ENCODE measurements at places on chromosomes 4 and X.
A peak's percentile ranks its signal among the peaks of the same experiment; 100 is the strongest.

DNA sequence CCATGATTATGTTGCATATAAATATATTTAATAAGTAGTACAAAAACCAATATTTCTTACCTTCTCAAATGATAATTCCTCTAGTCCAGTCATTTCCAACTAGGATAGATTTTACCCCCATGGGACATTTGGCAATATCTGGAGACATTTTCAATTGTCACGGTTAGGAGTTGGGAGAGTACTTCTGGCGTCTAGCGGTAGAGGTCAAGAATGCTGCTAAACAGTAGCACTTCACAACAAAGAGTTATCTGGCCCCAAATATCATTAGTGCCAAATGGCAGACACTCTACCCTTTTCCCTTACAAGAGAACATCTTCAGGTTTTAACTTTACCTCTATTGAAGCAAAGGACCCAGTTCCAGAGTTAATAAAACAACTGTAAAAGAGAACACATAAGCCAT is 168.1 kb downstream of the FAT4 start:
- DNase-seq, result no peak

- no peak for DNase-seq
Measured at GRCh38 chr4:56139241-56139827, 190.6 kb downstream of the CEP135 start.

- DNase-seq, result no peak
Measured at GRCh38 chr4:81814987-81815541, 343.4 kb upstream of the RASGEF1B start.

DNA sequence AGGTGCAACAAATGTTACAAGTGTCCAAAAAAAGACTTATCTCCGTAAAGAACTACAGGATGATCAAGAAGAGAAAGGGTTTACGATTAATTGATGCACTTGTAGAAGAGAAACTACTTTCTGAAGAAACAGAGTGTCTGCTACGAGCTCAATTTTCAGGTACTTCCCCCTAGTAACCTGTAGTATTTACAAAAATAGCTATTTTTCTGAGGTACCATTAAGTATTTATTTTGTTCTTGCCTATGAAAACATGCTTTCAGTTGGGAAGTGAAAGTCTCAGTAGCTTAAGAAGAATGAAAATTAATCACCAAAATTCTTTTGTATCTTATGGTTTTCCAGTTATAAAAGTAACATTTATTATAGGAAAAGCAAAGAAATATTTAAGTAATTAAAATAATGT is 5.9 kb downstream of the THAP9 start:
- DNase-seq, result no peak

DNA sequence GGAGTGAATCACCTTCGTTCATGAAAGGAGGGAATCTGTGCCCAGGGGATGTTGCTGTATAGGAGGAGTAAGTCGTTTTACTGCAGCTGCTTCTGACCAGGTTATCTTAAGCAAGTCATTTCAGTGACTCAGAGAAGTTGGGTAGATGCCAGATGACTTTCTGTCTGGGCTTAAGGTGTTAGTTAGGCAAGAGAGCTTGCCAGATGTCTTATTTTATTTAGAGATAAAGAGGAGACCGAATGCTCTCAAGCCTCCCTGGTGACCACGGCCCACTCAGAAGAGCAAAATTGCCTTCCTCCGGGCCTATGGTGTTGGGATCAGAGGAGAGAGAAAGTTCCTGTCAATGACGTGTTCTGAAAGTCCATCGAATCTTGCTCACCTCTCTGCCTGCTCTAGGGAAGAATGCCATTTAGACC is 16.3 kb upstream of the ZNF827 start:
- DNase-seq, result no peak

- DNase-seq, result no peak
Measured at GRCh38 chrX:13906093-13906492, 89.2 kb upstream of the GPM6B start.

GRCh38 chrX:48468247-48468671 is 1.8 kb downstream of the SLC38A5 start:
- no peak for DNase-seq

DNA sequence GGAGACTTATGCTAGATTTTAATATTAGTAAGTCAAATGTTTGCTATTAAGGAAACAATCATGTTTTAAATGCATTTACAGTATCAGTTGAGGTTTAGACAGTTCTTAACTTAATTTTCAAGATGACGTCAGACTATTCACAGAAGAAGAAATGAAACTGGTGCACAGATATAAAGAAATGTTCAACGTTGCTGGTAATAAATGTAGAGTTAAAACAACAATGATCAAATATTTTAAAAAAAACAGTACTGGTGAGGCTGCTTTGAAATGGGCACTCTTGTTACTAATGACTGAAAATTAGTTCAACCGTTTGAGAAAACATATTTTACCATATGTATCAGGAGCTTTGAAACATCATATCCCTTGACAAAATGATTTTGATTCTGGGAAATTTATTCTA is 44.2 kb downstream of the ABHD18 start:
- no peak for DNase-seq

DNA sequence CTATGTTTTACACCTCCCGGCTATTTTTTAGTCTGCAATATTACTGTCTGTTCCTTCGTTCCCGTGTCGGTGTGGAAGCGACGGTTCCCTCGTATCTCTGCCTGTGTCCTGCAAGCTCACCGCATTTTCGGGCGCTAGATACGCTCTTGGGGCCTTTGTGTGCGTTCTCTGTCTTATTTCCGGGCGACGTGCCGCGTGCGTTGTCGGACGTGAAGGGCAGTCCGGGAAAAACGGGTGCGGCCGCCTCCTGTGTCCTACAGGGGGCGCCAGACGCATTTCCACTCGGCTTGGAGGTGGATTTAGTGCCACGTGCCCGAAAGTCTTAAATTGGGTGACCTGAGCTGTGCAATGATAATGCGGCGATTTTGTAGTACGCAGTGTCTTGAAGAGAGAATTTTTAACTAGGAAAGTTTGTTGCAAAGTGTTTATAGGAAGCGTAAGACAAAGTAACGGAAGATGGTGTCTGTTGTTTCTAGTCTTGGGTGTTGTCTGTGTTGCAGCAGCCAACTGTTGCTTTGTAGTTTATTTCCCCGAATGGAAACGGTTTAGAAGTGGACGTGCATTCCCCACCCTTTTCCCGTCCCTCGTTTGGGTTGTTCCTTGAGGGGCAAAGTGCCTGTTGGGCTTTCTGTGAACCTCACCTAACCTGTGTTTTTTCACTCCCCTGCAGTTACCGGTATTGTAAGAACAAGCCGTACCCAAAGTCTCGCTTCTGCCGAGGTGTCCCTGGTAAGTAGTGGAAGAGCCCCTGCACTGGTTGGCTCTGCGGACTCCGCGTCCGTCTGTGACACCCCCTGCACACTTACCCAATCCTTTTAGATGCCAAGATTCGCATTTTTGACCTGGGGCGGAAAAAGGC is 720 bp downstream of the RPL10 start:
- peak; percentile 51 for DNase-seq

- DNase-seq, result no peak
Measured at GRCh38 chr4:165384186-165384585, 5.4 kb downstream of the CPE start.

DNA sequence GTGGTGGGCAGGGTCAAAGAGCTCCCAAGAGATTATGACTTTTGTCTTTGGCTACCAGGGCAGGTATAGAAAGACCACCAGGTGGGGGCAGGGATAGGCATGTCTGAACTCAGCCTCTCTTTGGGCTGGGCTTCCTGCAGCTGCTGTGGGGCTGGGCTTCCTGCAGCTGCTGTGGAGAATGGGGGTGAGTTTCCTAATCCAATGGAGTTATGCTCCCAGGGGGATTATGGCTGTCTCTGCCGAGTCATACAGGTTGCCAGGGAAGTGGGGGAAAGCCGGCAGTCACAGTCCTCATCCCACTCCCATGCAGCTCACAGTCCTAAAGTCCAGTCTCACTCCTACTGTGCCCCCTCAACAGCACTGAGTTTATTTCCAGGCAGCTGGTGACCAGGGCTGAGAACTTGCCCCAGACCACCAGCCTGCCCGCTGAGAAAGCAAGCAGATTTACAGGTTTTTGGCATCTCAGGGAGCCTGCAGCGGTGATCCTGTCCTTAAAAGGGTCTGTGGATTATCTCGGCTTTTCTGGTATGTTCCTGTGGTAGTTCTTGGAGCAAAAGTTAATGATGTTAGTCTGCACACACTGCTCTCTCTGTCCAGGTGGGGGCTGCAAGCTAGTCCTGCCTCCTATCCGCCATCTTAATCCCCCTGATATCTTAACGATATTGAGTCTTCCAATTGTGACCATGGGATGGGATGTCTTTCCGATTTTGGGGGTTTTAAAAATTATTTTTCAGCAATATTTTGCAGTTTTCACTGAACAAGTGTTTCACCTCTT is 133.4 kb downstream of the RTL9 start:
- DNase-seq, result no peak

- DNase-seq, result no peak
Measured at GRCh38 chrX:47746446-47746845, 87.5 kb upstream of the UXT start.

DNA sequence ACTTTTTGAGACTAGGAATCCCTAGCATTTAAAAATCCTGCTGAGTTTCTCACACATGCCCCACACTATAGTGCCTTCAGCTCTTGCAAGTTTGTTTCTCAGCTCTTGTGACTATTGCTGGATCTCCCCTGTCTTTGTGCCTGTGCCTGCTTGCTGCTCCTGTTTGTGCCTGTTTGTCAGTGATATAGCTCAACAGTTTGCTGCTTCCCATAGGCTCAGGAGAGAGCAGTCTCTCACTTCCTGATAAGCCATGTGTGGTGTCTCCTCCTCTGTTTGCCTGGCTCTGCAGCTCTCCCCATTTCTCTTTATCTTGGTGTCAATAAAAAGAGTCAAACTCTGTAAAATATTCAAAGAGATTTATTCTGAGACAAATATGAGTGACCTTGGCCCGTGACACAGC is 259.8 kb upstream of the CLNK start:
- no peak for DNase-seq

GRCh38 chr4:169925678-169926077 is 100.5 kb downstream of the MFAP3L start:
- DNase-seq, result no peak

DNA sequence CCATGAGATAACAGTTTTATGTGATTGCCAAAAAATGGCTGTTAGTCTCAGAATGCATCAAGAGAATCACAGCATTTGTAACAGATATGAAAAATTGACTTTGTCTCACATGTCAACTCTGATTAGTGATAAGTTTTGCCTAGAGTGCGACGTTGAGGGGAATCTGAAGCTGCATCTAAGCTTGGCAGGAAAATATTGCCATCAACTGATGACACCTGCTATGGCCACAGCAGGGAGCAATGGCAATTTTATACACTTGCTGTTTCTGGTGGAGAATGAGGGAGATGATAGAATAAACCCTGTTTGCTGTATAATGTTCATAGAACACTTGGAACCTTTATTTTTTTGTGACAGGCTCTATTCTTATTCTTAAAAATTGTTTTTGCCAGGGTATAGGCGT is 205.4 kb upstream of the GNPDA2 start:
- no peak for DNase-seq

DNA sequence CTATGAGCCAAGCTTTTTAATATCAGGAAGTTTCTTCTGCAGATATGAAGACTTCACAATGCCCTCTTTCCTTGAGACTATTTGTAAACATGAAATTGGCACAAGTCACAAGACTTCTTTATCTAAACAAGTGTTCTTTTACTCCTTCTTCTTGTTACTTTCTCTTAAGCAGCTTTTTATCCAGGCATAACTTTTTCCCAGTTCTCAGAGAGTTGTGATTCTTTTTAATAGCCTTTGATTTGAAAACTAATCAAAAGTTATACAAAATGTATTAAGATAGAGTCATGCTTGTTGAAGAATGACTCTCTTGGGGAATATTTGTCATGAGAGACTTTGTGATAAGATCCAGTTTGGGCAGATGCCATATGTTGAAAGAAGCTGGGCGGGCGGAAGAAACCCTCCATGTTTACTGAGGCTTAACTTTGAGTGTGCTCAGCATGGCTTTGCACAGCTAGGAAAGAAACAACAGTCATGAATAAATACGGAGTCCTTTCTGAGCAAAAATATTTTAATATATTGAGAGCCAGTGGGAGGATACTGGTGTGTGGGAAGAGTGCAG is 39.3 kb downstream of the SYTL5 start:
- no peak for DNase-seq

DNA sequence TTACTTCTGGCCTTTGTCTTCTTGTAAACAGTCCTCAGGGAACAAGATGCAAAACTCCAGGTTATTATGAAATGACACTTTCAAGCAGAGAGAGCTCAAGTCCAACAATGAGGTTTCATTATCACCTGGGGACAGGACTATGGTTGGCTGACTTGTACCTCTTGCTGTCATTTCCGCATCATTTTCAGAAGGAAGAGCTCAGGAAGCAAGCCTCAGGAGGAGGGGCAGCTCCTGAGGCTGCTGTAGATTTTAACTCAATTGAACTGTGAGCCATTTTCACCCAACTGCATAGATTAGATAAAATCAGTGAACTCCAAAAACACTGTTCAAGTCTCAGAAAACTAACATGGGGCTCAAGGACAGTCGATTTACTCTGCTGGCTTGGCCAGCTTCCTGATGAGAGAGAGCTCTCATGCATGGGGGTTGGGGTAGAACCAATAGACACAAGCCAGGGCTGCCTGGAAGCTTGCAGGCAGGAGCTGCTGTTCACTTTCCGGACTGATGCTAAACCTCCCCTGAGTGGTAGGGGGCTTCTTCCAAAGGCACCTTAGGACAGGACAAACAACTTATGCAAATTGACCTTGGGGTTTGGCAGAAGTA is 23.6 kb downstream of the TMEM255A start:
- no peak for DNase-seq

DNA sequence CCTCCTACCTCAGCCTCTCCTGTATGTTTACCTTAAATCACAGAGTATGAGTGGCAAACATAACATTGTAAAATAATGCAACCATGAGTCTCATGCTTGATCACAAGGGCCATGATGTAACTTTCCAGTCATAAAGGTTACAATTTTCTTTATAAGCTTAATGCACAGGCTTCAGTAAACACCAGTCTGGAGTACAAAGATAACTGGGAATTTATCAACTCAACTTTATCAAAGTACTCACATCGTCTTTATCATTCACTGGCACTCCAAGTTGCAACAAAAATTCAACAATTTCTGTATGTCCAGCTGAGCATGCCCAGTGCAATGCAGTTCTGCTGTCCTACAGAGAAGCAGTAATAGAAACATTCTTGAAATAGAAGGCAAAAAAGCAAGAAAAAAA is 2.8 kb downstream of the PSMD10 start:
- DNase-seq, result no peak

- DNase-seq, result no peak
Measured at GRCh38 chrX:45740291-45740690, 539.6 kb upstream of the DIPK2B start.
